ENCODE measurements at places on chromosomes 5 and 9.

- no peak for DNase-seq
Observed at GRCh38 chr5:57207681-57208080, 33.8 kb downstream of the GPBP1 start.

- DNase-seq = no peak
Observed at GRCh38 chr5:61525512-61526206, 193.6 kb downstream of the ZSWIM6 start.

- DNase-seq = peak; percentile 53
Observed at GRCh38 chr9:113403646-113404045, 2.6 kb upstream of the ALAD start.

DNA sequence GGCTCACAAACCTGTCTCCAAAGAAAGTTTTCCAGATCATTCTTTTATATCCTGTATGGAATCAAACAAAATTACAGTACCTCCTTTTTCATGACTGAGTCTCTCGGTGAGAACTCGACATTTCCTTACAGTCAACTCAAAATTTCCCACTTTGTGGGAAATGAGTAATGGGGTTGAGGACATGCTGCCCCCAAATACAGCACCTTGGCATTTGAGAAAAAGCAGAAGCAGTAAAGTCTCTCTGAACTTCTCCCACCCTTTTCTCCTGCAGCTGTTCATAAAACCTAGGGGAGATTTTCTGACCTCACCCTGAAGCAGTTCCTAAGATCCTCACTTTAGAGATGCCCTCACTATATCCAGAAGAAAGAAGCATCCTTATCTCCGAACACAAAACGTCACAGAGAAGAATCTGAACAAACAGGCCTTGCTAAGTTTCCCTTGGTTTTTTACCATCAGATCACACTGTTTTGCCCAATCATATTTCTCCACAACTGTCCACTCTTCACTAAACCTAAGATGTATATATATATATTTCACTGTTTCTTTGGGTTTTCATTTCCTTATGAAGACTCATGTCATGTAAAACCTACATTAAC, 96.1 kb upstream of the APC start:
- no peak for DNase-seq

- peak; percentile 44 for DNase-seq
Observed at GRCh38 chr5:108148715-108149139, 233.2 kb downstream of the FBXL17 start.

GRCh38 chr5:19940192-19940591, 47.8 kb downstream of the CDH18 start:
- DNase-seq = no peak

- DNase-seq = no peak
Observed at GRCh38 chr5:1291611-1292080, 3.2 kb downstream of the TERT start.

DNA sequence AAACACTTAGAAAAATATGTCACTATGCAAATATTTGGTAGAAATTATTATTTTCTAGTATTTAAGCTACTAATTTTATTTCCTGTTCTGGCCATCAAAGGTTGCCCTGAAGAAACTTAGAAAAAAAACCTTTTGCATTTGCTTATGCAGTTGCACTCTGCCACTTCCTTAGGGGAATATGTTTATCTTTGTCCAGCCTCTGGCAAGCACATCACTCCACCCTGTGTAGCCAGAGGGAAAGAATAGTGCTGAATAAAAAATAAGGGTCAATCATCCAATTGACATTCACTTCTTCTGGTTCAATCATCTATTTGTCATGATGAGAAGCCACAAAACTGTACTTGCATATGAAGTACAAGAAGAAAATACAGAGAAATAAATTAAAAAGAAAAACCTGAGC, 72.8 kb downstream of the CETN3 start:
- DNase-seq = no peak

- DNase-seq = peak; percentile 26
Observed at GRCh38 chr5:95620030-95620869, at the start of gene GPR150. Gene GPR150 (plus strand): TSS chr5:95620087. CDS start chr5:95620276, 189 bp downstream.

GRCh38 chr5:123805300-123805699, 293.3 kb downstream of the CSNK1G3 start:
- no peak for DNase-seq

DNA sequence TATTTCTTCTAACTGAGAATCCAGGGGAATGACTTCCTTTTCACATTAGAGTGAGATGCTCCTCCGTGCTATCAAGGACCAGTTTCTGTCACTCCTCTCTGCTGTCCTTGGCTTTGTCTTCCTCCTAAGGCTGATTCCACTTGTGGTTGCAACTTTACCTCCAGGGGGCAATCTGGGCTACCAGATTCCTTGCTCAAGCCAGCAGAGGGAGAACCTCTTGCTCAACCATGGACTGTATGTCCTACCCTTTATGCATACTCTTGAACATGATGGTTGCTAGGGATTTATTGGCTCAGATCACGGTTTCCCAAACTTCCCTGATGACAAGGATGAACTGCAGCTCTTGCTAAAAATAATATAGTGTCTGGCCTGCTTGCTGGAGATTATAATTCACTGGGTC, 24.0 kb downstream of the NNT start:
- DNase-seq = peak; percentile 73

DNA sequence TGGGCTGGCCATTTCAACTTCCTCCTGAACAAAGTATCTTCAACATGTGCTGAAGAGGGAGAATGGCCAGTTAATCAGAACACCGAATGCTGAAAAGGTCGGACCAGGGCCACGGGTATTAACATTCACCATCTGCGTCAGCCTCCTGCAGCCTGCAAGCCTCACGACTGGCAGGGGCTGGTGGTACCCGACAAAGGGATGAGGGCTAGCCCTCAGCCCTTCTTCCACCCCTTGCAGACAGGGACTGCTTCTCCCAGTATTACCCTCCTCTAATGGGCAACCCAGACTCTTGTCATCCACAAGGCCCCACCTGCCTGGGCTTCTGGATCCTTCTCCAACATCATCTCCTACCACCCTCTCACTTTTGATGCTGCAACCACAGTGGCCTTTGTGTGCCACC, 246.6 kb downstream of the FSTL4 start:
- DNase-seq = no peak

DNA sequence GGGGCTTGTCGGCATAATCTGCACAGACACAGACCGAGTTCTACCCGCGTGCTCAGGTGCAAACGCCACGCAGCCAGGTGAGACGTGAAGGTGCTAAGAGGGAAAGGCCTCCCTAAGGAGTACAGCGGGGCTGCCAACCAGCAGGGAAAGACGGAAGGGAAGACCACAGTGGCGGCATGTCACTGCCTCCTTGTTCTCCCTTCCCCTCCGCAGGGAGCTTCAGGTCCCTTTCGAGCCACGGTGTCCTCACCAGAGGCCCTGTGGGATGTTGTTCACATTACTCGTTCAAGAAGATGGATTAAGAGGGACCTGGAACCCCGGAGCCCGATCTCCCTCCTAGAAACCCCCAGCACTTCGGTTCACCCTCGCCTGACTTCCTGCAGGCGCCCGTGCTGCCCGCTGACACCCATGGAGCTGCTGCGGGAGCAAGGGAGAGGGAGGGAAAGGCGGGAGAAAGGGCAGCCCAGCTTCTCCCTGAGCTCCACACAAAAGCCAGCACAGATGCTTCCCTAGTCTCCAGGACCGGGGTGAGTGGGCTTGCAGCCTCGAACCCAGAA, 686 bp downstream of the BRD9 start:
- no peak for DNase-seq

GRCh38 chr5:385321-385720, 57.7 kb upstream of the EXOC3 start:
- no peak for DNase-seq

GRCh38 chr9:16150501-16150900, 597.7 kb downstream of the CCDC171 start:
- DNase-seq = no peak

DNA sequence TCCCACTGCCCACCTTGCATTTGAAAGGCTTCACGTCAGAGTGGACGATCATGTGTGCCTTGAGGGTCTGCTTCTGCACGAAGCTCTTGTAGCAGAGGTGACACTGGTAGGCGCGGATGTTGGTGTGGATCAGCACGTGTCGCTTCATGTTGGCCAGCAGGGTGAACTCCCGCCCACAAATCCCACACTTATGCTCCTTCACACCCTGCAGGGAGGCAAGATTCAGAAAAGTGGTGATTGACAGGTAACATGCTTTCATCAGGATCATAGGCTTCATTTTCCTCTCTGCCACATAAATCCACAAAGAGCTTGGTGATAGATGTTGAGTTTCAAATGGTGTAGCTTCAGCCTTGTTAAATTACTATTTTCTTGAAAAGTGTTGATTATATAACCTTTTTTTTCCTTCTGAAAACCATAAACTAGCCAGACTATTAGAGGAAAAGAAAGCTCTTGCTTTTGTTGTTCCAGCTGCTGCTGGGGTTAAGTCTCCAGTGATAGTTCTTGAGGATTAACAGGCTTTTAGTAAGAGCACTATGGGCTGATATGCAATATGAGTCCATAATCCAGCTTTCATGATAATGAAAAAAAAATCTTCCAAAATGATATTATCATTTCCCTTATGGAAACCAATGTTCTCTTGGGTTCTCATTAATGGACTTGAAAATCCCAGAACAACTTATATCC, 50.7 kb downstream of the ZNF366 start:
- DNase-seq = no peak

- no peak for DNase-seq
Observed at GRCh38 chr9:134454476-134454857, 128.2 kb downstream of the RXRA start.

DNA sequence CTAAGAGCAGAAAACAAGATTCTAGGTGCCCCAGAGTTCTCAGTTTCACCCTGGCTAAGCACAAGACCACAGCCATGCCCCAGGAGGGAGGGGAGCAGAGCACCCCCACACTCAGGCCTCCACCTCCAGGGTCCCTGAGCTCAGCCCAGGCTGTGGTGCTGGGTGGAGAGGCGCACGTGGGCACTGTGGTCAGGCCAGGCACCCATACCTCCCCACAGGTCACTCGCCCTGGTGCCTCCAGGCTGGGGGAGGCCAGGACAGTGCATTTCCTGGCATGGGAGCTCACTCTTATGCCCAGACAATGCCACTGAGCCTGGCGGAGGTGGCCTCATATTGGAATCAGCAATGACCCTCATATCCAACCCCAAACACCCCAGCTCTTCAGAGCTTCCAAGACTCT, 78.8 kb downstream of the HRH2 start:
- DNase-seq = no peak

DNA sequence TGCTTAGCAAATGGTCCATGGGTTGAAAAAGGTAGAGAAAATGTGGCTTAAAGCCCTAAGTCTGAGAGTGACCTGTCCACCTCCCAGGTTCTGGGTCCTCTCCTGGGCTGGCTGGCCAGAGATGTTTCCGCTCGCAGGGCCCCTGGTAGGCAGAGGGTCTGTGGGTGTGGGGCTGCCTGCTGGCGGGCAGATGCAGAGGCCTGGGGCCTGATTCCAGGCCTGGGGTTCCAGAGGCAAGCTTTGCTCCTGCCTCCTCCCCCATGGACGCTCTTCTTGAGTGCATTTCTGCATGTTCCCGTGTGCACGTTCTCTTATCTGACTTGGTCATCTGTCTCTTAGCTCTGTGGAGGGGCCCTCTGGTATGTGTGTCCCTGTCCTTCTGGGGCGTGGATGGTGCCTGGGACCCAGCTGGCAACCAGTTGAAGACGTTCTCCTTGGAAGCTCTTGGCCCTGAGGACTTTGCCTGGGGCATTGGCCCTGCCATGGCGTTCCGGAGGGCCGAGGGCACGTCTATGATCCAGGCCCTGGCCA, 3.8 kb downstream of the MIGA2 start:
- DNase-seq = no peak

DNA sequence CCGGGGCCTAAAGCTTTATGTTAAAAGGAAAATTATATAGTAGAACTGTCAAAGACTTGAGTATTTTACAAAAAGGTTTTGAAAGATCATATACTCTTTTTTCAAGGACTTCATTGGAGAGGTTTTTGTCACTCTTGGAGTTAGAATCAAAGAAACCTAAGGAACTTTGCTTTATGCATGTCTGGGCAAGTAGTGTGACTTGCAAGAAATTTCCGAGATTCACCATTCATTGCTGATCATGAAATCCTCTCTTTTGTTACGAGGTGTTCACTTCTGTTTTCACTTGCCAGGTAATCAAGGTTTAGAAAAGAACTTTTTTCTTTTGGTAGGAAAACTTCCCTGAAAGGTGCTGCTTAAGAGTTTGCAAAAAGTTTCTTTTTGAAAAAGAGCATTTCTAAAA, 64.8 kb downstream of the NUP214 start:
- no peak for DNase-seq

DNA sequence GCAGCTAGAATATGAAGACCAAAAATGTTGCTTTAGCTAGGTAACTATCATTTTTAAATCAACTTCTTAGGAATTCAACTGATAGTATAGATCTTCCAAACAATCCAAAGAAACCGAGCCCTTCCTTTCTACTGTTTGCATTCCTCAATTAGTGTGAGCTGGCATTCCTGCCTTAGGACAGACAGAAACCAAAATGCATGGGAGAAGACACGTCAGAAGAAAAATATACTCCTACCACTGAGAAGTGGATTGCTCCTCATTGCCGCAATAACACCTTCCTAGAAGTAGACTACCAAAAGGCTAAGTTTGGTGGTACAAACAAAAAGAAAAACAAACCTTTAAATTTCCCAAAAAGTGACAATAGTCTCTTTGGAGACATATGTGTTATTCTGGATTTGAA, 440.0 kb downstream of the SEMA5A start:
- DNase-seq = no peak

DNA sequence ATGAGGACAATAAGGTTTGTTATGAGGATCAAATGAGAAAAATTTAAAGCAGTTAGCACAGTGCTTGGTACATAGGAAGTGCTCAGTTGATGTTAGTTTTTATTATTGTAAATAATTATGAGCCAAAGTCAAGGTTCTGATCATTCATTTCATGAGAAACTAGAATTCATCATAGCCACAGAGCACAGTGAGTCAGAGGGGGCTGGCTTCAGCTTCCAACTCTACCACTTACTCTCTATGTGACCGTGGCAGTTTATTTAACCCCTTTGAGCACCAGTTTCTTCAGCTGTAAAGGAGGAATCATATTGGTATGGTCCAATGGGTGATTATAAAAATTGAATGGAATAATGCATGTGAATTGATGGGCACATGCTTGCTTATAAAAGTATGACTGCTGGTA, 39.4 kb downstream of the KLHL3 start:
- DNase-seq = no peak

DNA sequence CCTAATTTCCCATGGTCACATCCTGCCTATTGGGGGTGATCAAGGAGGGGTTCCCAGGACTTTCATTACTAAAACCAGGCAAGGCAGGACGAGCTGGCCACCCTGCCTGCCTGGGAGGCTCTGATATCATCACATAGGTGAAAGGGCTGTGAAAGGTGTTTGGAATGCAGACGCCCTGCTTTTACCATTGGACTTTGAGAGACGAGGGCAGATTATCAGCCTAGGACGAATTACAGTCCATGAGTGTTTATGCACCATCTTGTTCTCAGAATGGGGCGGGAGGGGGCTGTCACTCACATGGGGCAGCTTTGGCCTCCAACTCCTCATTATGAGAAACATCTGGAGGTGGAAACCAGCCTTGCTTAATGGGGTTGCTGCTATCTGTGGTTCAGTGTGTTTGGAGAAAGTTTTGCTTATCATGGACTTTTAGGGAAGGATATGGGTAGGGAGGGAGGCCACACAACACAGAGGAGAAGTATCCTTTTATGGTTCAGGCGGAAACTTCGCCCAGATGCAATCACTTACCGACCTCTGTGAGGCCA, 69.8 kb upstream of the UBTD2 start:
- no peak for DNase-seq
